ENCODE measurements at places on chromosomes 4 and X.

GRCh38 chr4:60544981-60545380 lies 655.1 kb upstream of the ADGRL3 start:
- no peak for DNase-seq

DNA sequence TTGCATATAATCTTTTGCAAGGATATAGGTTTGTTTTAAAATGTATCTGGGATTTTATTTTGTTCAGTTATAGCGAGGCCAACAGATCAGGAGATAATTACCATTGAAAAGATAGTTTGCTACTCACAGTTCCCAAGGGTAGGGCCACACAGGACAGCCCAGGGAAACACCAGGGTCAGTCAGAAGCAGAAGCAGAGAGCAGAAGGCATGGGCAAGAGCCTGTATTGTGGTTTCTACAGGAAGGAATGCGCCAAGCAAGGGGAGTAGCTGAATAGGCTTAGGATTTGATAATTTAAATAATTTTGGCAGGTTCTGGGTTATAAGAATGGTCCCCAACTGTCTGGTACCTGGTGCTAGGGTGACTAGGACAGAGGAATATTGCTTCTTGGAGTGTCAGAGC lies 61.6 kb downstream of the SYNPO2 start:
- DNase-seq: no peak

GRCh38 chr4:121564840-121565375 lies 131.9 kb downstream of the ANXA5 start:
- DNase-seq: no peak

DNA sequence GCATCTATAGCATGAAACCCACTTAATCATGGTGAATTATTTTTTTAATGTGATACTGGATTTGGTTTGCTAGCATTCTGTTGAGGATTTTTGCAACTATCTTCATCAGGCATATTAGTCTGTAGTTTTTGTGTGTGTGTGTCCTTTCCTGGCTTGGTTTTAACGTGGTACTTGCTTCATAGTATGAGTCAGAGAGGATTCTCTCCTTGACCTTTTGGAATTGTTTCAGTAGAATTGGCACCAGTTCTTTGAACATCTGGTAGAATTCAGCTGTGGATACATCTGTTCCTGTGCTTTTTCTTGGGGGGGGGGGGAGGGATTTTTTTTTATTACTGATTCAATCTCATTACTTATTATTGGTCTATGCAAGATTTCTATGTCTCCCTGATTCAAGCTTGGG lies 232.0 kb upstream of the KLF8 start:
- DNase-seq: no peak

DNA sequence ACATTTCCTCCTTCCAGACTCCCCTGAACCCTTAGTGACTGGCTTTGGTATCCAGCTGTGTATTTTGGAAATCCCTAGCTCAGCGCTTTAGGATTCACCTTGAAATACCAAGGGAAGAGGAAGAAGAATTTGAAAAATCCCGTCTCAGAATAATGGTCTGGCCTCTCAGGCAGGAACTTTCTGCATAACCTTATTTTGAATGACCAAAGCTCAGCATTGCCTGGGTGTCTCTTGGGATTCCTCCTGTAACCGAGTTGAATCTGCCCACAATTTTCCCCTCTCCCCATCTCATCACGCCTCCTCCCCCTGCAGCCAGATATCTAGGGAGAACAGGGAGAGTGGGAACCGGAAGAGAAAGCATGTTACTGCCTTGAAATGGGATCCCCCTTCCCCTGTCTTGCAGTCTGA lies 116.2 kb downstream of the SMIM20 start:
- DNase-seq: no peak

GRCh38 chr4:76897536-76898384 lies at the start of gene SOWAHB:
TSS of gene SOWAHB (minus strand) at chr4:76898144. CDS start at chr4:76897849, 295 bp downstream.
- peak; percentile 10 for DNase-seq

DNA sequence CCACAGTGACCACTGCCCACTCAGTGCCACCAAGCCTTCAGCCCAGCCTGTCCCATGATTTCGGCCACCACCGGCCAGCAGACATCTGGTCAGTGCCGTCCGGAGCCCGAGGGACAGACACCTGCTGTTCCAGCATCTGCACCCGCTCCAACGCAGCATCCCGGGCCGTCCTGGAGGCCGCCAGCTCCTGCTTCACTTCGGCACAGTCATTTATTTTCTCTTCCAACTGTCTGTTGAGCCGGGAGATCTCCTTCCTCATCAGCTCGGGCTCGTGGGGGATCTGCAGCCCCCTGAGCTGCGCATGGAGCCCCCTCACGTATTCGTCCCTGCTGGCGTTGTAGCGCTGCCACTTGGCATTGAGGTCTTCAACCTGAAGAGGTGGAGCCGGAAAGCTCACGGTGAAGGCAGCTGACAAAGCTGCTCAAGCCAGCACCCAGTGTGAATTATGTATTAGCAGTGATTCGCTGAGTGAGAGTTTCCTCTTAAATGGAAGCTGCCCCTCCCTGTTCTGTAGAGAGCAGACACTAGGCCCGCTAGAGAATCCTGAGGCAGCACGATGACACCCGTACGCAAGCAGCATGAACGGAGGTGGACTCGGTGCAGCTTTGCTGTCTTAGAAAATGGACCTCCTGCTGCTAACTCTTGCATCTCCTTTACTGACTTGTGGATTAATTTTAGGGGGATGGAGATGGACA lies 11.4 kb downstream of the TNIP2 start:
- no peak for DNase-seq

- DNase-seq: no peak
These were observed 16.6 kb downstream of the ENPEP start for GRCh38 chr4:110492522-110492921.

- no peak for DNase-seq
These were observed 8.8 kb downstream of the ANKRD37 start for GRCh38 chr4:185405296-185405999.

DNA sequence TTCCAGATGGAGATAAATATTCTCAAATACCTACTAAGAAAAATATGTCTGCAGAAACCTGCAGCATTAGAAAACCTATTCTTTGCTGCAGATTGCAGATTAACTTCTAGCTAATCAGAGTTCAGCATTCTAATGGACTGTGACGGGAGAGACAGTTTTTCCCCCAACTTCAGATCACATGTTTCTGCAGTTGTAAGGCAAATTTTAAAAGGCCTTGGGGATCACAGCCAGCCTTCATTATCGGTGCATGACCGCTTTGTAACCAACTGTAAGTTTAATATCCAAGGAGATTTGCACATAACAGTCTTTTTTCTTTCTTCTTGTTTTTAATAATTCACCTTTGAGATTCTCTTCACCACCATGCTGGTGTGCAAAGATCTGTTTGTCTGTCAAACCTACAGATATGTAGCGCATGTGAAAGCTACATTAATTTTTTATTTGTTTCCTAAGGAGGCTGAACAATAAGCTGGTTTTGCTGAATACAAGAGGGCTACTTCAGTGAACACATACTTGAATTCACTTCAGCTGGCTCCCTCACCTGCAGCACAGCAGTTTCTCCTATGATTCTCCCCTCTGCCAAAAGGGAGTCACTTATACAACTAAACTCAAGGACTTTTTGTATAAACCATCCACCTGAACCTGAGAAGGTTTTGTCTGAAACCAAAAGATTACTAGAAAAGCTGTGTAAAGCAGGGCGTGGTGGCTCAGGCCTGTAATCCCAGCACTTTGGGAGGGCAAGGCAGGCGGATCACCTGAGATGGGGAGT lies 488.5 kb downstream of the RPA4 start:
- no peak for DNase-seq

DNA sequence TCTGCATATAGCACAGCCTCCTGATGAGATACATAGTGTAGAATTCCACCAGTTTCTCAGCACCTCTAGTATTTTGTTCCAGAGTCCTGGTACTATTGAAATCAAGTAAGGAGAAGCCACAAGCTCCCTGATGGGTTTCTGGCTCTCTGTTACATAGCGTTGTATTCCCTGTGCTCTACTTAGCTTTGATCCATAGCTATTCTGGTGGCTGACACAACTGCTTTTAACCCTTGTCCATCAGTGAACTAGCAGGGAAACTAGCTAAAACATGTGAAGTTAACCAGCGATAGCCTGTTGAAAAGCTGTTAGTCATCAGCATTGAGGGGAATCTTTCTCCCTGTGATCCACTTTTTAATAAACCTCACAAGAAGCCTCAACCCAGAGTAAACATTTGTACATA lies 26.9 kb downstream of the NIPAL1 start:
- no peak for DNase-seq

- DNase-seq: no peak
These were observed 22.8 kb downstream of the USP38 start for GRCh38 chr4:143207555-143207954.

DNA sequence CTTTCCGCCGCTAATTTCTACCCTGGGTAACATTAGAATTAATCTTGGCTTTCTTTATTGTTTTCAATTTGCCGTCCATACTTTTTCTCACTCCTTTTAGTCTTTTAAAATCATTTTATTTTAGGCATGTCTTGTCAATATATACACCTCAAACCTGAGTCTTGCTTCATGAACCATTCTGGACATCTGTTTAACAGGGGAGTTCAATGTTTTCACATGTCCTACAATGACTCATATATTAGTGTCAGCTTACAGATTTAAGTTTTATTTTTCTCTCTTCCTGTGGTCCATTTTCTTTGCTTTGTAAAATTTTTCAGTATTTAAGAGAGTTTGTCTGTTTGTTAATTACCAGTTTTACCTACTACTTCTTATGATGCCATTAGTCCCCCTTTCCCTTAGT lies 89.5 kb downstream of the LCORL start:
- no peak for DNase-seq

GRCh38 chr4:72809208-72809607 lies 240.2 kb upstream of the ADAMTS3 start:
- DNase-seq: no peak

- DNase-seq: no peak
These were observed 64.9 kb downstream of the SORCS2 start for GRCh38 chr4:7256984-7257810.

- no peak for DNase-seq
These were observed 1.3 kb downstream of the MSX1 start for GRCh38 chr4:4860600-4861389.

DNA sequence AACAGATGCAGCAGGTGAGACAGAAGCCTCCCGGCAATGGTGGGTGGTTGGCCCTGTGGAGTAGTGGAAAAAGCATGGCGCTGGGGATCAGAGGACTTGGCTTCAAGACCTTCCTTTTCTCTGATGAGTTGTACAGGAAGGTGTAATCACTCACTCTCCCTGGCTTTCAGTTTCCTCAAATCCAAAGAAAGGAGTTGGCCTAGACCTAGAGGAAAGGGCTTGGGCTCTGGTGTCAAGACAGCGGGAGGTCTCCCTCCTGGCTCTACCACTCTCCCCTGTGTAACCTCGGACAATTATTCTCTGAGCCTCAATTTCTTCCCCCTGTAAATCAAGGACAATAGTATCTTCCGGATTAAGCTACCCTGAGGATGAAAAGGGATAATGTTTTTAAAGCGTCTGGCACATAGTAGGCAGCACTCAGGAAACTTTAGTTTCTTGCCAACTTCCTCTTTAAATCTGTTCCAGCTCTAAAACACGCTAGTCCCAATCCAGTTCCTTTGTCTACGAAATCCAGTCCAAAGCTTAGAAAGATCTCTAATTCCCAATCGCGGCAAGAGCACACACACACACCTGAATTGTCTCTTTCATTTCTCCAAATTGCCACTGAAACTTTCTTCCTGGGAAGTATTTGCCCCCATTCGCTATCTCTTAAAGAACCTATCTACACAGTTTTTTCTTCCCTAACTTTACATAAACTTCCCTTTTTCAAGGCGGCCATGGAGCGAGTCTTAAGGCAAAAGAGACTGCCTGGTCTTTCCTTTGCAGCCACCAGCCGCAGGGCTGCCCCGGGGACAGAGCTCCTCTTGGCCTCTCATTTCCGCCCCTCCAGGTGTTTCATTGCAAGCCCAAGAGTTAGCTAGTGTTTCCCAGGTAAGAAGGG lies 29.9 kb upstream of the GPC4 start:
- no peak for DNase-seq

DNA sequence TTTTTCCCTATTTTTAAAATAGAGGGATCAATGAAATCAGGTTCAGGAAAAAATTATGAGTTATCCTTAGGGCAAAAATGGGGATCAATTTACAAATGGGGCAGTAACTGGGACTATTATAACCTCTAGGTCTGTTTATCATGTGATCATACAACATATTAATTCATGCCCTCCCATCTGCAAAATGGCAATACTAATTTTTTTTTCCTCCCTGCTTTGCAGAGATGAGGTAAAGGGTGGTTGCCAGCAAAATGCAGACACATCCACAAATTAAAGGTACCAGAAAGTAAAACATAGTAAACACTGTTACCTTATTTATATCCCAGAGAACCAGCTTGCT lies 467 bp downstream of the HSD17B11 start:
- DNase-seq: no peak

GRCh38 chr4:147118528-147118927 lies 172.9 kb upstream of the TTC29 start:
- no peak for DNase-seq

DNA sequence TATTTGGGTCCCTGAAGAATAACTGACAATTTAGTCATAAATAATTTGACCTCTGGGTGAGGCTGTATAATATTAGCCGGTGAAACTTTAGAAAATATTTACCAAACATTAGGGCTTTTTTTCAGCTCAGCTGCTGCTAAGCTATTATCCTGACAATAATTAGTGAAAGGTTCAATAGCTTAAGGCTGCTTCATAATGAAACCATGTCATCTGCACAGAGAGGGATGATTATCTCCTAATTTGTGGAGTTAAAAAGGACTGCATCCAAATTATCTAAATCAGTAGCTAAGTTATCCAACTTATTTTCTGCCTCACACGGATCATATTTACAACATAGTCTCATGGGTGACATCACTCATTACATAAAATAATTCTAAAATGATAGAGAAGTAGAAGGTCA lies 1249.8 kb downstream of the RAPGEF2 start:
- no peak for DNase-seq

DNA sequence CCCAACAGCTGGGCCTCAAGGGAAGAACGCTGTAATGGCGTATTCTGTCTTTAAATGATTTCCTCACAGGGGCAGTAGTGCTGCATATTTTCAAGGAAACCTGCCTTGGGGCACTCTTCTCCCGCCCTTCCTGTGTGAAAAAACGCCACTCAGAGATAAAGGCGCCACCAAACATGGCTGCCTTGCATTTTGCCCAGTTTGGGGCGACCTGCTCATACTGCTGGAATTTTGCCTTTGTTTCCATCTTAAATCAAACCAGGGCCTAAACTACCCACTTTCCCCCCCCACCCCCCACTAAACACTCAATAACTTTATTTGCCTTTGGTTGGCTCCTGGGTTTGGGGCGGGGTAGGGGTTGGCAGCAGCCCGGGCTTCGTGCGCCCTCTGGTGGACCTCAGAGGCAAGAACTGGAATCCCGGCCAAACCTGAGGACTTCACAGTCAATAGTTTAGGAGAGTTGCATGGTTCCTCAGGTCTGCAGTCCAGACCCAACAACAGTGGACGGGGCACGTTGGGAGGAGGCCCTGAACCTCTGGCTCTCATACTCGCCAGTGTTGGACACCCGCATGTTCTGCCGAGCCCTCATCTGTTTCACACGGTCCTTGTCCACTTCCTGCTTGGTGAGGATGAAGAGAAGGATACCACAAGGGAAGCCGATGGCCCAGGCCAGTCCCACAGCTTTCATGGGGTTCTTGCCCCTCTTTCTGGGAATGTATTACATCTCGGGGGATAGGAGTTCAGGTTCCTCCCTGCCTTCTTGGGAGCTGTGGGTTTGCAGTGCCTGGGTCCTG lies 220.1 kb upstream of the STK26 start:
- no peak for DNase-seq

Measured in activated CD8-positive, alpha-beta memory T cell treated with anti-CD3 and anti-CD28 coated beads for 1 hour (primary cell).